ENCODE measurements at places on chromosomes 6 and 20.

GRCh38 chr20:11564491-11564890, 353.2 kb upstream of the BTBD3 start:
- no peak for DNase-seq

- DNase-seq, result no peak
Observed at GRCh38 chr6:99814230-99814928, 179.6 kb downstream of the MCHR2 start.

GRCh38 chr20:62580733-62581132, 61.6 kb upstream of the SLCO4A1 start:
- no peak for DNase-seq

DNA sequence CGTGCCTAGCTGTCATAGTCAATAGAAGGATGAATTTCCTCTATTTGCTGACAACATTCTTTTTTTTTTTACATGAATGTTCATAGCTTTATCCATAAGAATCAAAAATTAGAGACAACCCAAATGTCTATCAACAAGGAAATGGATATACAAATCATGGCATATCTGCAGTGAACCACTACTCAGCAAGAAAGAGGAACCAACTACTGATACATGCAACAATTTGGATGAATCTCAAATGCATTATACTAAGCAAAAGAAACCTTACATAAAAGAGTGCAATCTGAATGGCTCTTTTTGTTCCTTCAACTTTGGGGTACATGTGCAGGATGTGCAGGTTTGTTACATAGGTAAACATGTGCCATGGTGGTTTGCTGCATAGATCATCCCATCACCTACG, 17.7 kb upstream of the MCM9 start:
- DNase-seq, result no peak

DNA sequence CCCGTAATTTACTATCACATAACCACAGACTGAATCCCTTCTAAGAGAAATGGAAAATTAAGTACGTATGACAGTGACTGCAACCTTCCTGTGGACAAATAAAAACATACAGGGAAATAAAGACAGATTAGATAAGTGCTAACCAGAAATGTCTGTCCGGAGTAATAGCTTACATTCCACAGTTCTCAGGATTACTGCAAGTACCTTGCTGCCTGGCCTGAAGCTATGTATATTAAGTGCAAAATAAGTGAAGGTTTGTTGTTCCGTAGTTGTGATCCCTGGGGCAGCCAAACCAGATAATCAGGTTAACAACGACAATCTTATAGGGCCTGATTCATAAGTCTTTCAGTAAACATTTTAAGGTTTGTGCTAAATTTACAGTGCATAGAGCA, 2.8 kb downstream of the NEDD9 start:
- DNase-seq, result no peak

- DNase-seq, result no peak
Observed at GRCh38 chr20:51489611-51490010, 52.9 kb downstream of the NFATC2 start.

DNA sequence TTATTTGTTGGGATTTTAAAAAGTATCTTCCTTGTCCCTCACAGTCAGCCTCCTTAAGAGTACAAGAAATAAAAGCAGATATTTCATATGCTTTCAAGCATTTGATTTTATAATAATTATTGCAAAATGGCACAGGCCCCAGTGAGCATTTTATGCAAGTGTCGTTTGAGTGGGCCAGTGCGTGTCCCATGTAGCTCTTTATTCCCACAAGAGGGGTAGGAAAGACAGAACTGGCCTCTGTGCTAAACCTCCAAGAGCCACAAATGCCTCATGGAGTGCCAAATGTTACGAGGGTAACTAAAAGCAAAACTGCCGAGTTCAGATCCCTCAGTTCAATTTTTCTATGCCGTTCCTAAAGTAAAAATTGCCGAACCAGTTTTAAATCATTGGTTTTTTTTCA, 12.7 kb downstream of the GPLD1 start:
- no peak for DNase-seq

DNA sequence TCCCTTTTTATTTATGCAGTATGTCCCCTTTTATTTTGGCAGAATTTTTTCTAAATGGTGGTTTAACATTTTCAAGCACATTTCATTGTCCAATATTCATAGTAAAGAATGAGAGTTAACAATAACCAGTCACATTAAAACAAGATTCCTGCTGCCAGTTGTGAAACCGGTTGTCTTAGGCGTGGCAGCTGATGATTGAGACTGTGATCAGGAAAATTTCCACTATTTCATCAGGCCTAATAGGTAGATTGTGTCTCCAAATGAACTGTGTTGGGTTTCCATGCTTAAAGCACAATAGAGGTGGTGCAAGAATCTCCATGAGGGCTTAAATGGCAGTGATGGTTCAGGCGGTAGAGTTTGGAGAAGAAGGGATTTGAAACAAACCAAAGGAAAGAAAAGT, 15.3 kb downstream of the PRDM1 start:
- DNase-seq, result no peak

- DNase-seq, result no peak
Observed at GRCh38 chr6:28983838-28984237, 21.3 kb downstream of the ZNF311 start.

GRCh38 chr20:63456429-63457284, 15.8 kb downstream of the KCNQ2 start:
- no peak for DNase-seq

DNA sequence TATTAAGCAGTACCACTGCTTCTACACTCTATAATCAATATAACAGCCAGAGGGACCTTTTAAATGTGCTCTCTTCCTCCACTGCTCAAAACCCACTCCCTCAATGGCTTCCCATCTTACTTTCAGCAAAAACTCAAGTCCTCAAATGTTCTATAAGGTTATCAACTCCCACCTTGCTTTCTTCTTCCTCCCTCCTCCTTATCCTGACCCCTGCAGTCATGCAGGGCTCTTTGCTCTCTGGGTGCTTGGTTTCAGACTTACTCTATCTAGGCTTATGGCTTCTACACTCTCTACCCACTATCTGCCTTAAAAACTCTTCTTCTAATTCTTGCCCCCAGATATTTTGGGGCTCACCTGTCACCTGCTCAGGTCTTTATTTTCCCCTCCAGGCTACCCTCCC, 5.3 kb downstream of the ARHGAP18 start:
- DNase-seq, result no peak
